ENCODE measurements at places on chromosomes 11 and 22.

DNA sequence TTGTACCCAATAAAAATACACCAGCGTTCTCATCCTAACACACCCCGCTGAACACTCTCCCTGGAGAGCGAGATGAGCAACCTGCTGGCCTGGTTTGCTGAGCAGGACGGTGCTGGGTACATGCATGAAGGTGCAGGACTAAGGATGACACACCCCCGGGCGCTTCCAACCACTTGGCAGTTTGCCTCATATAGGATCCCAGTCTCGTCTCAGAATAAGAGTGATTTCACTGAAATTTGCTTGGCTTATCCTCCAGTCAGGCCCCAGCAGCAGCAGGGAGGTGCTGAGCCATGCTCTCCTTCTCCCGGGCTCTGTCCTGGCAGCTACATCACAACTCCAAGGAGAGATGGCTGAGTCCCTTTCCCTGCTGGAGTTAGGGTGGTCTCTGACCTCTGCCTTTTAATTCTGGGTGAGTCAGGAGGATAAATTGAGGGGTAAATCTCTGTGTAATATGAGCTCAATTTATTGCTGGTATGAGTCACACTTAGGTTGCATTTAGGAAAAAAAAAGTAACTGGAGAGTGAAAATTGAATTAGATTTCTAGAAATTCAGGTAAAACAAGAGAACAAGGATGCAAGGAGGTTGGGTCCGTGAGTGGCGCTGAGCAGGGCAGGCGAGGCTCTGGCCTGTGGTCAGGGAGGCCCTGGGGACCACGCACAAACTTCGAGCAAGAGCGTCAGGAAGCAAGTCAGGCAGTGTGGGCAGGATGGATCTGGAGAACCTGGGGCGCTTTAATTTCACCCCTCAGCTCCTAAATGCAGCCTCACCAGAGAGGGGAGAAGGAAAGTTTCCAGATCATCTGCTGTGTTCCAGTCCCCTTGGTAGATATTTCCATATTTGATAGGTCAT is 974.0 kb downstream of the TBC1D22A start:
- DNase-seq = no peak

GRCh38 chr11:126546191-126546590 is 190.7 kb downstream of the ST3GAL4 start:
- no peak for DNase-seq

GRCh38 chr22:35458547-35459422 is 58.8 kb downstream of the MCM5 start:
- DNase-seq = peak; percentile 90

DNA sequence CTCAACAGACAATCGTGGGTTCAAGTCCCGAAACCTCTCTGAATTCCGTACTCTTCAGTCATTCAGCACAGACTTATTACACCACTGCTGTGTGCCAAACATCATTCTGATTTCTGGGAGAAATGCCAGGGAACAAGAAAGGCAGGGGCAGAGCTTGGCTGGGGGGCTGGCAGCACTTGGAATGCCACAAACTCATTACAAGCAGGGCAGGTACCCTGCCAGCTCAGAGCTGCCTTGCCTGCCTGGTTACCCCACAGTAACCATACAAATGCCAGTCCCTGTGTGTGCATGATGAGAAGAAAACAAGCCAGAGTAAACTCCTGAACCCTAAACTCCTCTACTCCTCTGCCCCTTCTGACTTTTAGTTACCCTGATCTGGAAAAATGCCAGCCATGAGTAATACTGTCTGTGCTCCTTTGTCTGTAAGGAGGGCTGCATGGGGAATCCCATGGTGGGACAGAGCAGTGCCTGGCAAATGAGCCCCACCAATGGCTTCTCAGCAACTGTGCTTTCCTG is 6.9 kb upstream of the RAD9A start:
- no peak for DNase-seq

DNA sequence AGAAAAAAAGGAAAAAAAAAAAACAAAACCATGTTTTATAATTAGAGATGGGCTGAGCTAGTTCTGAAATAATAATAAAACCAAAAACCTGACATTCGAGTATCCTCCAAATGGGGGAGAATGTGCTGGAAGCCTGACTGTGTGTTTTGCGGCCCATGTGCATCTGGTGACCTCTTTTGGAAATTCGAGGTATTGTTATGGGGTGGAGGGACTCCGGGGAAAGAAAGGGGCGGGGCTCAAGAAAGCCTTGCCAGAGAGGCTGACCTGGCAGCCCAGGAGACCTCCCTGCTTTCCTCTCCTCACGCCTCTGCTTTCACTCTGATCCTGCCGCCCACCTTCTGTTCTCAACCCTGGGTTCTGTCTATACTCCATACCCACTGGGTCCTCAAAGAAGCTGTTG is 72.9 kb downstream of the CTTN start:
- DNase-seq = no peak

GRCh38 chr11:111700162-111700561 is 66.0 kb downstream of the PPP2R1B start:
- no peak for DNase-seq

DNA sequence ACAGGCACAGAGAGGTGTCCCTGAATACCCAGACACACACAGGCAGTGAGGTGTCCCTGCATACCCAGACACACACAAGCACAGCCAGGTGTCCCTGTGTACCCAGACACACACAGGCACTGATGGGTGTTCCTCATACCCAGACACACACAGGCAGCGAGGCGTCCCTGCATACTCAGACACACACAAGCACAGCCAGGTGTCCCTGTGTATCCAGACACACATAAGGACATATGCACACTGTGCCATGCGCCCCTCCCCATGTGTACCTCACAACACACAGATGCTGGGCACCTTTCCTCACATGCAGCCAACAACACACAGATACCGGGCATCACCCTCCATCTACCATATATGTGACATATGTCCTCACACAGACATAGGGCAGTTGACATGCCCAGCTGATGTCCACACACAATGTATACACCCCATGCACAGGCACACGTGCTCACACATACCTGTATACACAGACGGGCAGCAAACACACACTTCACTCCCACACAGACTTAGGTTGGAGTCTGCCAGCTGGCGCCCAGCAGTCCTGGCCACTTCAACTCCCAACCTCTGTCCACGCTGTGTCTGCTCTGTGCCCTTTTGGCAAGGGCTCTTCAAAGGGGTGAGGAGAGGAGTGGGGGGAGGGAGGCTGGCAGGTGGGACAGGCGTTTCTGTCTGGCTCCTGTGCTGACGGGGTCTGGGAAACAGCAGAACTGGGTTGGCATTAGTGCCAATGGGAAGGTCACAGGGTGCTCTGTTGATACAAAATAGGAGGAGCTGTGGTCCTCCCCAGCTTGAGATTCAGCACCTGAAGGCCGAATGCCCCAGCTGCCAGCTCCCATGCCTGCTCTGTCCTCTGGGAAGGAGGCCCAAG is 69.4 kb upstream of the ALX4 start:
- no peak for DNase-seq

DNA sequence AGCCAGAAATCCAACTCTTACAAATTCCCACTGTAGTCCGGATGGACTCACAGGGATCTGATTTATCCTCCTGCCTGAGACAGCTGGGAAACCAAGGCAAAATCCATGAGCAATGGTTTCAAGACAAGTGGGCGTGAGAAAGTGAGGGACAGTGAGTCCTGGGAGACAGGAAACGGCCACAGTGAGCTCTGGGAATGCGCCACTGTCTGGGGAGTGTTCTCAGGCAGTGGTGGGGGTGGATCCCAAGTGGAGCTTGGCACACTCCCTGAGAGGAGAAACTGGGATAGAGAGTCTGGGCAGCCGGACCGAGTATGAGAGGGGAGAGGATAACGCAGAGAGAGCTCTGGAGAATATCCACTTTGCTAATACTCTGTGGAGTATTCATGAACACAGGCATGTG is 9.8 kb downstream of the IL17REL start:
- DNase-seq = no peak

GRCh38 chr11:69945157-69945556 is 125.9 kb upstream of the FGF3 start:
- no peak for DNase-seq

GRCh38 chr22:17910561-17911311 is 113.6 kb downstream of the MICAL3 start:
- DNase-seq = no peak

- DNase-seq = no peak
These were observed 330.6 kb upstream of the ZC3H12C start for GRCh38 chr11:109762546-109762945.

GRCh38 chr22:22388494-22388893 is 120.0 kb downstream of the ZNF280B start:
- no peak for DNase-seq

DNA sequence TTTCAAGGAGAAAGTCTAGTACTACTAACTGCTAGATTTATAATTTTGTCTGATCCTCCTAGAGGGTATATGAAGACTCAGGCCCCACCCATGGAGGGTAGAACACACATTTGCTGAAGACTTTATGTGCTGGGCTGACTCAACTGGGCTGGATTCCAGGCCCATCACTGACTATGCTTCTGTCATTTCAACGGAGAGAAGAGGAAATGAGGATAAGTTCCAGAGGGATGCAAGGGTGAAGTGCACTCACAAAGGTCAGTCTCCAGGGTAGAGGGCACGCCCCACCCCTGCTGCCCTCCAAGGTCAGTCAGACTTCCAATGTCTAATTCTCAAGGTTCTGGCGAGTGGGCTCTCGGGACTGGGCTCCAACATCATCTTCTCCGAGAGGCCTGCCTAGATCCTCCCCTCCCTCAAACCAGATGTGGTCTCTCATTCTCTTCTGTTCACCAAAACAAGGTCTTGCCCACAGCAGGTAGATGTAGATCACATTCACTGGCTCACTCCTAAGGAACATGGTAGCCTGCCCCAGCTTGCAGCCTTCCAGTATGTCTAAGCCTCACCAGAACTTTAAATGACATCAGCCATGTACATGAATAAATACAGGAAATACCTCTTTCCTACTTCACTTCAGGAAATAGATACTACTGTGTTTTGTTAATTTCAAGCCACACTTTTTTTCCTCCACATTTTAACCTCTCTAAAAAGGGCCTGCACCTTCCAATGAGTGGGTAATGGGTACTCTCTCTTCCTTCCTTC is 7.3 kb upstream of the C11orf86 start:
- no peak for DNase-seq

GRCh38 chr11:36699271-36699670 is 101.2 kb upstream of the RAG2 start:
- no peak for DNase-seq

- DNase-seq = no peak
These were observed 50.2 kb downstream of the JAM3 start for GRCh38 chr11:134119094-134119493.

- no peak for DNase-seq
These were observed 149.8 kb upstream of the LARGE1 start for GRCh38 chr22:34070051-34070450.

DNA sequence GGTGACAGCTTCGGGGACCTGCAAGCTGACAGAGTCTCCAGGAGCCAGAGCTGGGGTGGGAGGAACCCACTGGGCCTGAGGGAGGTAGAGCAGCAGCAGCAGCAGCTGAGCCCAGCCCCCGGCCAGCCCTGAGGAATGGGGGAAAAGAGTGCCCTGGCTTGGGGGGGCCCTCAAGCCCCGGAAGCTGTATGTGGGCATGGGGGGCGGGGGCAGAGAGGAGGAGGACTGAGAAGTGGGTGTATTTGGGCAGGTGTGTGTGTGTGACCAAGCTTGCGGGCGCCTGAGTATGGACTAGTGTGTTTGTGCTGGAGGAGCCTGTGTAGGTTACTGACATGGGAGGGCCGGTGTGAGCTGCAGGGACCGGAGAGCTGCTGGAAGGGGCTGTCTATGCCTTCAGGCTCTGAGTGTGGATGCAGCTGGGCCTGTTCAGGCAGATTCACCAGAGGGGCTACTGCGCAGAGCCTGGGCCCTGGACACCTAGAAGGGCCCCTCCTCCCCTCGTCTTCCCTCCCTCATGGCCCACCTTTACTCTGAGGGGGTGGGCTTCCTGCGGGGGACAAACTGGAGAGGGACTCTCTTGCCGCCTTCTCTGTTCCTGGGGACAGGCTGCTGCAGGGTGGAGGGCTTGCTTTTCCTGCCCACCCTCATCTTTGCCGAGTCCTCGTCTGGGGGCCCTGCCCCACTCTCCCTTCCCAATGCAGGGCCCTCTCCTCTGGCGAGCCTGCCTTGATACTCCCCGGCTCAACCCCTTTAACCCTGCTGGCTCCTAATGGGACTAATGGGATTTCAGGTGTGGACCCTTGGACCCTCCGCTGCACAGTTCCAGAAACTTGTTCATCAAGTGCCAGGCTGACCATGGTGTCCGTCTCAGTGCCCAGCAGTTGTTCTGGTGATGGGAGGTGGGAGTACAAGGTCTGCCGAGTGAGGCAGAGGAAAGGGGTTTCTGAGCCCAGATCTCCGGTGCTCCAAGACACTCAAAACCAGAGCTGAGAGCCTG is 28.2 kb downstream of the ST3GAL4 start:
- DNase-seq = no peak

Data from NCI-H345 (cell line).